GM23338 (cell line): ENCODE measurements at places on chromosomes 1 and 21.
A peak's percentile ranks its signal among the peaks of the same experiment; 100 is the strongest.

- DNase-seq = no peak
Observed at GRCh38 chr1:192263436-192263835, 53.4 kb upstream of the RGS21 start.

- no peak for DNase-seq
Observed at GRCh38 chr1:24047110-24047477, 64.8 kb downstream of the MYOM3 start.

- no peak for DNase-seq
Observed at GRCh38 chr1:40076895-40077312, 20.1 kb downstream of the PPT1 start.

- peak; percentile 85 for DNase-seq
Observed at GRCh38 chr1:146036965-146037646, 15.6 kb upstream of the HJV start.

GRCh38 chr1:10664251-10664650 lies 132.2 kb downstream of the CASZ1 start:
- no peak for DNase-seq

DNA sequence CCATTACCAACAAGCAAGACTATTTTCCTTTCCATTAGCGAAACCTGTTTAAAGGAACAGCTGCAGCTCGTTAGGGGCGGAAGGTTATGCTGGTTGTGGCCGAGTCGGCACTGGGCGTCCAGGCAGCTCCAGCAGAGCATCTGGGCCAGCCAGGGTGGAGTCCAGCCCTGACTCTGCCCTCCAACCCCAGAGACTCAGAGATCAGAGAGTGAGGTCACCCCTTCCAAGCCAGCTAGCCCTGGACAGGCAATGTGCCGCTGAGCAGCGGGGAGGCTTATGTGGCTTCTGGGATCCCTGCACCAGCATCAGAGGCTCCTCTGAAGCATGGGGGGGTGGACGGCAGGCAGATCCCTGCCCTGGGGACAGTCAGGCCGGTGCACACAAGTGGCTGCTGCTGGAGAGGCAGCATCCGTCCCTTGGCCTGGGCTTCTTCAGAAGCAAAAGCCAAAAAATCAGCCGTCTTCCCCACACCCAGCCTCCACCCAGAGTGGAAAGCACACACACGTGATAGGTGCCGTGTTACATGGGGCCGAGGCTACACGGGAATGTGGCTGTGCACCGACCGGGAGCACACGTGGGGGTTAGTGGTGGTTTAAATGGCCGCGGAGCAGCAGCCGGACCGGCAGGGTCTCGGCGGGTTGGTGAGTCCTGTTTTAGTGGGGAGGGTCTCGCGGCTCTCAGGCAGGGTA lies 30.1 kb downstream of the SLC66A1 start:
- DNase-seq = no peak

DNA sequence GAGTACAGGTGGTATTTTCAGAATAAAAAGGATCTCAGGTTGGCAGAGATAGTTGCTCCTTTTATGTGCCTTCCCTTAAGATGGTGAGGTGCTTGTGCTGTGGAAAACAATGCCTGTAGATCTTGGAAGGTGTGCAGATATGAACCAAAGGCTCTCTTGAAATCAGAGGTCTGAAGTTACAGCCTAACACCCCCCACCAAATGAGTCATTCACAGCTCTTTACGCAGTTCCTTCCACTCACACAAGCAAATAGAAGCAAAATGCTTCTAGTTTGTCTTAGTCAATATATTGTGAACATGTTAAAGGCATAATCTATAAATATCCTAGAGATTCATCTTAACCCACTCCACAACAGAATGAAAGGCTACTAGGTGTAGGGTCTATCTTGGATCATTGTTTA lies 128.9 kb upstream of the NR5A2 start:
- no peak for DNase-seq

- DNase-seq = peak; percentile 82
Observed at GRCh38 chr1:176691251-176692228, 228.6 kb downstream of the PAPPA2 start.

DNA sequence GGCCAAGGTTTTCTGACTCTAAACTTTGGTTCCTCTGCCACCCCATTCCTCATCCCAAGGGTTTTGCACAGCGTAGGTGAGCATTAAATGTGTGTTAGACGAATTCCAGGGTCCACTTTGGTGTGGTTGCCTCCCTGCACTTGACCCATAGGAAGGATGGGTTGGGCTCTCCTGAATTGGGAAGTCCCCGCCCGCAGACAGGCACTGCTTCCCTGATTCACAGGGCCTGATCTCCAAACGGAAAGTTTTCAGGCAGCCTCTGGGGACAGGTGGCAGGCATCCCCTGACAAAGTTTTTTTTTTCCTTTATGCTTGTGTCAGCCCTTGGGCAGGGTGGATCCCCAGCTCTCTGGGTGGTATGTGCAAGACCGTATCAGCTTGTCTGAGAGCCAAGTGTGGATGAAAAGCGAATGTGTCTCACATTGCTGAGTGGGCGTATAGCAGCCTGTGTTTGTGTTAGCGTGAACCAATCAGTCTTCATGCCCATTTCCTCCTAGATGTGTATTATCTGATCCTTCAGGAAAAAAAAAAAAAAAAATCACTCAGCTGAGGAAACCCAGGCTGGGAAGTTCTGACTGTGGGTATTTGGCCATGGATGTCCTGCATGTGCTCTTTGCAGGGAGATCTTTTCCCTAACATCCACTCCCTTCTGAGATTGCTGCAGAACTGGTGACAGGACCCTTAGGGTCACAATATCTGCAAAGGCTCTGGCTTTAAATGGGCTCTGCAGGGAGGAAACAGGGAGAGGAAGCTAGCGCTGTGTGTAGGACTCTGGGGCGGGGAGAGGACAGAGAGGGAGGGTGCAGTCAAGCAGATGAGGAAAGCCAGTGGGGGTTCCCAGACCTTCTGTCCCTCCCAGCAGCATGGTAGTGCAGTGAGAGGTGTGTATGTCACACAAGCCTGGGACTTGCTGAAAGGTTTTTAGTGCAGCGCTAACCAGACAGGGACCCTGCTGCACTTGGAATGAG lies 42.2 kb upstream of the TRABD2B start:
- DNase-seq = peak; percentile 31

DNA sequence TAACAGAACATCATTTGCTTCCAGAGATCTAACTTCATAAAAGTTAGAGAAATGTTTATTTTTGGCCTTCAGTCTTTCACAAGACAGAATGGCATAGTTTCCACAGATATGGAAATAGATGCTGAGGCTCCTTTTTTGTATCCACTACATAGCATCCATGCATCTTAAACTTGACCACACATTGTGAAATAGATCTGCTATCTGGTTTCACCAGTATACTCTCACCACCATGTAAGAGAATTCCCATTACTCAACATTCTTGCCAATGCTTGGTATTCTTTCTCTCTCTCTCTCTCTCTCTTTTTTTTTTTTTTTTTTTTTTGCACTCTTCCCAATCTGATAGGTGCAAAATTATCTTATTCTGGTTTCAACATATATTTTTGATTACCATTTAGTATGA lies 52.1 kb upstream of the PRMT6 start:
- DNase-seq = no peak

DNA sequence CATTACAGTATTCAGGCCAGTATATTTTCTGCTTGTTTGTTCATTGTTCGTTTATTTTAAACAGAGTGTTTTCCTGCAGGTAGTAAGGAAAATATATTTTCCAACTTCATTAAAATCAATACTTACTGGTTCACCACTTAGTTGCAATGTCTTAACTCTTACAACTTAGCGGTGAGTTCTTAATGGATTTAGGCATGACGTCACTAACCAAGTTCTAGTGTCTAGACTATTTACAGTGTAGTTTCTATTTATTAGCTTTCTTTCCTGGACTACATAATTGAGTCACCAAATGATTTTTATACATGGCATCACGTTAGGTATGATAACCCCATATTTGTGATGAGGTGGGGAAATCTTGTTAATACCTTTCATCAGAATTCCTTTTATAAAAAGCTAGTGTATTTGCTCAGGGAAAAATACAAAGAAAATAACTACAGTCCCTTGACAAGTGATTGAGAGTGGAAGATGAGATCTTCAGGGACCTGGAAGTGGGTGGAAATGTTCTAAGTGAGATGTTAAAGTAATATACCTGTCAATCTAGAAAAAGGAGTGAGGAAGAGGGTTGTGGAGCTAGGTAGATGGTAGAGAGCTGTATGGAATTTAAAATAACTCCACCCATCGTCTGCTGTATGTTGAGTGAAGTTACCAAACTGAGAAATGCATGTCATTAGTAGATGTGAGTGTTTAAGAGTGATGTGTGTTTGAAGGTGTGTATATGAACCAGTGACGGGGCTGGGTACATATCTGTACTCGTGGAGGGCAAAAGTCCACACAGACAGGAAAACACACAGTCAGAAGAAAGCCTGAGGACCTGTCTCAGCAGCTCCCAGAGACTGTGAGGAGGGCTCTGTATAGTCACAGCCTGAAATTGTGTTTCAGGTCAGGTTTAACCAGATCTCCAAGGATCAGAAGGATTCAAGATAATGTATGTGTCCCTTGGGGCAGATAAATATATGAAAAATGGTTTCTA lies 197.6 kb upstream of the ADAMTS5 start:
- DNase-seq = no peak

DNA sequence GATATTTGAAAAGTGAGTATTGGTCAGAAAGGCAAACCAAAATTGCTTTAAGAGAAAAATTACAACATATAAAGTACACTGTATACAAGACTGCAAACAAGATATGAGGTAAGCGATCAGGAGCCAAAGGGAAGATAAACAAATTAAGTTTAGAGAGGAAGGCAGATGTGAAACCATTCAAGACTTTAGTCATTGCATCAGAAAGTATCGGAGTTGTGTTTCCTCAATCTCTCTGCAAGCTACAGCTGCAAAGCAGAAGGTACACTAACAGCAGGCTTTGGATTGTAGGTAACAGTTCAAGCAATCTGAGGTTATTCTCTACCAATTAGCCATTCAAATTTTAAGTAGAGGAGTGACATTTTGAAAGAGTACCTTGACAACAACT lies 21.3 kb upstream of the TLCD4 start:
- DNase-seq = no peak

DNA sequence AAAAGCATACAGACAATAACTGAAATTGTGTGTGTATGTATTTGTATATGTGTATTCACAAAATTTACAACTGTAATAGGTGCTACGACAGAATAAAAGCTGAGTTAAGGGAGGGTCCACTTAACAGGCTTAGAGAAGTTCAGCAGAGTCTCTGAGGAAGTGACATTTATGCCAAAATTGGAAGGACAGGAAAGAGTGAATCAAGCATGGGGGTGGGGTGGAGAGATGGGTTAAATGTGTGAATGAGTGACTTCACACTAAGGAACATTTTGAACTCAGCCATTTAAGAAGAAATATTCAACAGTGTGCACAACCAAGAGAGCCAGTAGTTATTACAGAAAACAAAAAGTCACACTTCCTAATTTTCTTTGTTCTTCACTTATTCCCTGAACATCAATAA lies 53.8 kb upstream of the RGS1 start:
- no peak for DNase-seq

DNA sequence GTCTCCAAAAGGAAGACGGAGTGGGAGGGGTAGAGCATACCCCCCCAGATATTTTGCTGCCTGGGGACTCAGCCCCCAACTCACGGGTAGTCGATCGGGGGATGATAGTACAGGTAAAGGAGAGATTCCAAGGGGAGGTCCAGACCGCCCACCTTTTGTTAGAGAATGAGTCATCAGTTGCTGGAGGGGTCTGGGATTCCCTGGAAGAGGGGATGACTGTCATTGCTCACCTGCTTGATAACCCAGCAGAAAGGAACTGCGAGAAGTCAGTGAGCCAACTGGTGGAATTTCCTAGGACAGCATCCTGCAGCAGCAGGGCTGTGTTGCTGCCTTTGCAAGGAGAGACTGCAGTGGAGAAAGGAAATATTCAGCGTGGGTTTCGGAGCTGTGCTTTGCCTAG lies 64.4 kb downstream of the MACF1 start:
- DNase-seq = peak; percentile 84
